ENCODE measurements at places on chromosomes 3 and 15.

DNA sequence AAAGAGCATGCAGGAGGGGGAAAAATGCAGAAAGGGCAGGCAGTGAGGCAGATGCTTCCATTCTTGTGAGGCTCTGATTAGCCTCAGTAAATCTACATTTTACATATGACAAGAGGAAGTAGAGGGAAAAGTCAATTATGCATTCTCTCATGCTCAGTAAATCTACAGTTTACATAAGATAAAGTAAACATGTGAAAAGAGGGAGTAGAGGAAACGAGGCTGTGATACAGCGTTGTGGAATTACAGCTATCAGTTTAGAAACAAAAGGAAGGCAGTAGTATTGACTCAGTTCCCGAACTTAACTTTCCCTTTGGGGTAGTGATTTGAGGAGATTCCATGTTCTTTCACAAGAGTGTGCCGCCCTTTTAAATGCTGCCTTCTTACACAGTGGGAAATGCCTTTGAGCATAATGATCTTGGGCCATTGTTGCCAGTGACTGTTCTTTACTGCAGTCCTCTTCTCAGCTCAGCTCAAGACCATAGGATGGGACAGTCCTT is 39.3 kb downstream of the OSTN start:
- peak; percentile 31 for DNase-seq

DNA sequence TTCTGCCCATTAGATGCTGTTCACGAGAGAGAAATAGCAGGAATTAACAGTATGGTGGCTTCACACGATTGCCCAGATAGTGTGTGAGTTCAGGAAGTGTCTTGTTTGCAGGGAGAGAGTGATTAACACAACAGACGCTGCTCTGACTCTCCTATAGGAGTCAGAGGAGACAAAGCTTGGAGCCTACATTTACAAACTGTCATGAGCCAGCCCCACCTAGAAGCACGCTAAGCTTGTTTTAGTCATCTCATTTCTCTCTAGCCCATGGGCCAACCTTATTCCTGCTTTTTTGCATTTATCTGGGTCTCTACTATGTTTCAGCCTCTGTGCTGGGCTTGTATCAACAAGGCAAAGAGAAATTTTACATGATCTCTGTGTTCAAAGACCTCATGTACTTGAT is 128.3 kb upstream of the BFSP2 start:
- no peak for DNase-seq

- peak; percentile 72 for DNase-seq
Measured at GRCh38 chr3:130892759-130893375, 1.0 kb upstream of the ATP2C1 start.

GRCh38 chr3:105904251-105904650 is 35.4 kb upstream of the CBLB start:
- DNase-seq: peak; percentile 40
